Stimulated activated CD4-positive, alpha-beta T cell treated with anti-CD3 and anti-CD28 coated beads, Interleukin-4, amount 100 ng/mL, for 48 hours (primary cell): ENCODE measurements at places on chromosomes 11 and 22.

DNA sequence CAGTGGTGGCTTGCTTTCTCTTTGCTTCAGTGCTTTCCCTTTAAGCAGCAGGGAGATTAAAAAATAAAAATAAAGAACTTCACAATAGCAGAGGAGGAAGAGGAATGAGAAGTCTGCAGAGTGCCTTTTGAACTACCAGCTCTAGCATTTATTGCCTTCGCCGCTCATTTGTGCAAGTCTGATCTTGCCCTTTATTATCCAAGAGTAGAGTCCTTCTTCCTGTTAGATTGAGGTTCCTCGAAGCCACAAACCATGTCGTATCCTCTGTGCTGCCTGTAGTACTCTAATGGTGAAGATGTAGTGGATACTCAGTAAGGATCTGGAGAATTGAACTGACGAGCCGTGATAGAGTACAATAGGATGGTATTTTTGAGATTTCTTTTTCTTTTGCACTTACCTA is 101.2 kb upstream of the RAG2 start:
- DNase-seq: no peak

DNA sequence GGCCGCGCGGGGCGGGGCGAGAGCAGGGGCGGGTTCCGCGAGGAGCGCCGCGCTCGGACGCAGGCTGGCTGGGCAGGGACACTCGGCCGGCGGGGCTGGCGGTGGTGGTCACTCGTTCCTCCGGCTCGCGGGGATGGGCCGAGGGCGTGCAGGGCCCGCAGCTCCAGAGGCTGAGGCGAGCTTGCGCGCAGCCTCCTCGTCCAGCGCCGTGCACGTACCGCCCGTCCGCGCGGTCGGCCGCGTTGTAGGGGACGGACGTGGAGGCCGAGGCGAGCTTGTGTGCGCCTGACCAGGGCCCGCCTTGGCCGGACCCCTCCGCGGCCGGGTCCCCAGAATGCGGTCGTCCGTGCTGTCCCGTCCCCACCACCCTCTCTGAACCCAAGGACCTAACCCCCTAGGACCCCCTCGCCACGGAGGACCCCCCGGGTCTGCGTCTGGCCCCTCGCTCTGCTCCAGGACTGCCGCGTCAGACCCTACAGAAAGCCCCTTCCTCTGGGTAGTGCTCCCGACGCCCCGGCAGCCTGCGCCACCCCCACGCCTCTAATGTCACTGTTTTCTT is 569 bp upstream of the YPEL1 start:
- DNase-seq: no peak

- DNase-seq: peak; percentile 12
These were observed 33.0 kb downstream of the MOB2 start for GRCh38 chr11:1453611-1454034.

DNA sequence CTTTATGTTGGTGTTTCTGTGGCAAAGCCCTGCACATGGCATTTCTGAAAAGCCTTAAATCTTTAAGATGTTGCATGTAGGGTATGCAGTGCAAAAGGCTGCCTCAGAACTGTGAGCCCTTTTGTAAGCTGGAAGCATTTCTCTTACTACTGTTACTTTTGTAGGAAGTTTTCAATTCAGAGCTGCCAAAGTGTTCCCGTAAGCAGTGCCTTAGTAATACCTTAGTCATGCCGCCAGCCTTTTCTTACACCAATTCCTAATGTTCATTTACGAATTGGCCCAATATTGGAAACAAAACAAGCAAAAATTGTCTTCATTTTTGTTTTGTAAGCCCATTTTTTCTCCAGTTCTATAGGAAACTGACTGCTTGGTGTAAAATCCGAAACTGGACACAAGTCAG is 67.4 kb upstream of the RASSF10 start:
- no peak for DNase-seq

DNA sequence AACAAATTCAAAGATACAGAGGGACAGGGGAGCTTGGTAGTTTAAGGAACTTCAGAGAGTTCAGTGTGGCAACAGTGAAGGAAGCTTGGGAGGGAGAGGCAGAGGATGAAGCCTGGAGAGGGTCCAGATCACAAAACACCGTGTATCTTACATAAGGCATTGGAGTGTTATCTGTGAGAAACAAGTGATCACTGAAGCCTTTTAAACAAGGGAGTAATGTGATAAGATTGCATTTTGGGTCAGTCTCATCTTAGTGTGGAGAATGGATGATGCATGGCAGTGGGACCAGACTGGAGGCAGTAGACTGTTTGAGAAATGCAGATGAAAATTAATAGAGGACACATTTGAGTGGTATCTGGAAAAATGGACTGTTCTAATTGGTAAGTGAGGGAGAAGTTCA is 79.4 kb downstream of the EXT2 start:
- no peak for DNase-seq

DNA sequence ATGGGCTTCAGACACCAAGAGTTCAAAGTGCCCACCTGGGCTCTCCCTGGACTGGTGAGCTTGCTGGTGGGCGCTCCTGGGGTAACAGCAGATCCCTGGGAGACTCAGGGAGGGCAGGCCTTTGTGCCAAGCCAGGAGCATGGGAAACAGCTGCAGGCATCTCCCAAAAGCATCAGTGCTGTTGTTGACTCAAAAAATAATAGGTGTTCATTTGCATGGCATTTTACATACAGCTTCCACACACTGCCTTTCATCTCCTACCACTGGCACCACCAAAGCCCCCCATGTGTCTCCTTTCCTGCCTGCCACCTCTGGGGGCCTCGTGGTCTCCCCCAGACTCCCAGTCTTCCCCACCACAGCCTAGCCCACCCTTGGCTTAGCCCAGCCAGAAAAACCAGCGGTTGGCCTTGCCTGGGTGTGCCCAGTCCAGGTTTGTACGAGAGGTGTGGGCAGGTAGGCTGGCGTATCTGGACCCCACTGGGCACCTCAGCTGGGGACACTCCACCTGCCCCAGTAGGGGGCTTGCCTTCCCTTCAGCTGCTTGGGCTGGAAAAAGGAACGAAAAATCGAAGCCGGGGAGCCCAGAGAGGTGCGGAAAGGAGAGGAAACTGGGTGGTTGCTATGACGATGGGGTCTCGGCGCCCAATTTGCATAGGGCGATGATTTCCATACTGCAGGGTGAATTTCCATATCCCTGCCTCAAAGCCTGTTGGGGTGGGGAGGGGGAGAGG is 15.0 kb downstream of the POU2F3 start:
- DNase-seq: no peak

DNA sequence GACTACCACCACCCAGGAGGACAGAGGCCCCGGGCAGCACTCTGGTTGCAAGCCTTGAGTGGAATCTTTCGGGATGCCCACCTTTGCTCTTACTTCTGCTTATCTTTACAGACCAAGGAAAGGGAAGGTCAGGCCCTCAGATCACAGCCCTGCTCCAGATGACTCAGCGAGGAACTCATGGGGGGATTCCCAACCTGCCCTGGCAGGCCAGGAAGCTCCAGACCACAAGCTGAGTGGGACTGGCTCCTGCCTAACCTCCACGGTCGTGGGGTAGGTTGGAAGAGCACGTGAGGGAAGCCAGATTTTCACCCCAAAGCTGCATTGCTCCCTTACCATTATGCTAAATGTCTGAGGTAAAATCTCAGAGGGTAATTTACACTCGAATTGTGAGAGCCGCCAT is 11.8 kb downstream of the TBC1D10A start:
- no peak for DNase-seq

GRCh38 chr11:86180851-86181250 is 63.7 kb upstream of the EED start:
- no peak for DNase-seq

DNA sequence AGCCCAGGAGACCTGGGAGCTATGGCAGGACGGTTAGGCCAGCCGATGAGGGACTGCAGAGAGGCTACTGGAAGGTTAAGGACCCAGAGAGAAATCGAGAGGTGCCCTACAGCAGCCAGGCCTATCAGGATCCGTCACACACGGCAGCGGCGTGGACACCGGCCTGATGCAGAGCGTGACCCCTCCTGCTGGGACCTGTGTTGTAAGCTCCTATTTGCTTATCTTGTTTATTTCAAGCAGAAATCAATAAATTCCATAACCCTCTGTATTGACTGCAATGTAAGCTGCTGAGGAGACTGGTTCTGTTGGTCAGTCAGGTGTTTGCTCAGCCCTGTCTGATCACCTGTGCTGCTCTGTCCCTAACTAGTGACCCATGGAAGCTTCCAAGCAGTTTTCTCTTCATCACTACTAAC is 39.9 kb downstream of the PPP2R1B start:
- no peak for DNase-seq

DNA sequence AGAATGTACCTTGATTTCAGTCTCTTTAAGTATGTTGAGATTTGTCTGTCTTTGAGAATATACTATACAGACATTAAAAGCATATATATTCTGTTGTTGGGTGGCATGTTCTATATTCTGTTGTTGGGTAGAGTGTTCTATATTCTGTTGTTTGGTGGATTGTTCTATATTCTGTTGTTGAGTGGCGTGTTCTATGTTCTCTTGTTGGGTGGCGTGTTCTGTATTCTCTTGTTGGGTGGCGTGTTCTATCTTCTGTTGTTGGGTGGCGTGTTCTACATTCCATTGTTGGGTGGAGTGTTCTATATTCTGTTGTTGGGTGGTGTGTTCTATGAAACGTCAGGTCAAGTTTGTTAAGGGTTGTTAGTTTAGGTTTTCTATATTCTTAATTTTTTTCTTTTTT is 27.1 kb upstream of the CTTN start:
- no peak for DNase-seq

DNA sequence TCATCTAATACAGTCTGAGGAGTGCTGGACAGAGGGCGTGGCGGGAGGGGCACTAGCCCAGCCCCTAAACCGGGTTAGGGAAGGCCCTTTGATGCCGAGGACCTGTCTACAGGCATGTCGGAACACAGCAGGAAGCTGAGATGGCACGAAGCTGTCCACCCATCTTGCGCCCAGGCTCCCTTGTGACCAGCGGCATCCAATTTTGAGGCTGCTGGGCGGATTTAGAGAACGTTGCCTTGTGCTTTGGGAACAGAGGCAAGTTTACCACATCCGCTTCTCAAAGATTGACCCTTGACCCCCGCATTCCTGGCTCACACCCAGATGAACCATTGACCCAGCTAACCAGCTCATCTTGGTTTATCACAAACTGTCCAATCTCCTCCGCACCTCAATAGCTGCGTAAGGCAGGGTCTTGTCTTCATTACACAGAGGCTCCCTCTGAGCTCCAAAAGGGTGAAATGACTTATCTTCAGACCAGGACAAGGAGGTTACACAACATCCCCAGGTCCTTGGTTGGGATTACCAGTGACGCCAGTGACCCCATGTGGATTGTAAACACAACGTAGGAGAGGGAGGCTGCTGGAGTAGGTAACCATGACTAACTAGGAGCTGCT is 4.5 kb downstream of the FAM83F start:
- DNase-seq: no peak

DNA sequence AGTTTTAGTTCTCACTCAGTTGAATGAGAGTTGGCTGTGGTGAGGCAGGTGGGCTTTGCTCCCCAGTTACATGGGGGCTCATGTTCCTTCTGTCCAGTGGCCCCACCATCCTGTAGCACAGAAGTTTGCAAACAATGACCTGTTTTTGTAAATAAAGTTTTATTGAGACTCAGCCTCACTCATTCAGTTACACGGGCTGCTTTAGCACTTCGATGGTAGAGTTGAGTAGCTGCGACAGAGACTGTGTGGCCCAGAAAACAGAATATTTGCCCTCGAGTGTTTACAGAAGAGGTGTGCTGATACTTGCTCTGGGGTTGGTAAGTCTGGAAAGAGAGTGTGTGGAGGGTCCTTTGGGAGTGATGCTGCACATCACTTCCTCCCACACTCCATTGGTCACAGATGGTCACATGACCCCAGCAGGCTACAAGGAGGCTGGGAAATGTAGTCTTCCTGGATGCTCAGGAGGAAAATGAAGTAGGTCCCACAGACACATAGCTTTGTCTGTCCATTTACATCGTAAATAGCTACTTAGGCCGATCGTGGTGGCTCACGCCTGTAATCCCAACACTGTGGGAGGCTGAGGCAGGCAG is 34.6 kb downstream of the IFT27 start:
- DNase-seq: no peak

DNA sequence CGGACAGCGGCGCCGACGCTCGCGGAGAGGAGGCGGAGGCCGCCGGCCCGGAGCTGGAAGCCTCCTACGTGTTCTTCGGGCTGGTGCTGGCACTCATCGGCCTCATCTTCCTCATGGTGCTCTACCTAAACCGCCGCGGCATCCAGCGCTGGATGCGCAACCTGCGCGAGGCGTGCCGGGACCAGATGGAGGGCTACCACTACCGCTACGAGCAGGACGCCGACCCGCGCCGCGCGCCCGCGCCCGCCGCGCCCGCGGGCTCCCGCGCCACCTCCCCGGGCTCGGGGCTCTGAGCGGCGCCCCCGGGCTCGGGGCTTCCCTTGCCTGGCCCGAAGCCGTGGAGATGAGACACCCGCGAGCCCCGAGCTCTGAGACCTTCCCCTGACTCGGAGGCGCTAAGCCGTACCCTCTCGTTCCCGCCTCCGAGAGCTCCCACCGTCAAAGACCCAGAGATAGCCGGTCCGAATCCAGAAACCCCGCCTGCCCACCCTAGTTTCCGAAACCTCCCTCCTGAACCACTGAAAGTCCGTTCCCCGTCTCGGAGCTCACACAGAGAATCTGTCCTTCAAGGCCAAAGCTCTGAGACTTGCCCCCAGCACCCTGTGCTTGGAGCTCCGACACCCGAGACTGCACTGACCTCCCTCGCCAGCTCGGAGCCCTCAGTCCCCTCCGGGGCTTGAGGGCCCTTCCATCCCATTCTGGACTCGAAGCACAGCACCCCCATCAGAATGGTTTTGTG is 1.5 kb downstream of the TPBGL start:
- DNase-seq: no peak

DNA sequence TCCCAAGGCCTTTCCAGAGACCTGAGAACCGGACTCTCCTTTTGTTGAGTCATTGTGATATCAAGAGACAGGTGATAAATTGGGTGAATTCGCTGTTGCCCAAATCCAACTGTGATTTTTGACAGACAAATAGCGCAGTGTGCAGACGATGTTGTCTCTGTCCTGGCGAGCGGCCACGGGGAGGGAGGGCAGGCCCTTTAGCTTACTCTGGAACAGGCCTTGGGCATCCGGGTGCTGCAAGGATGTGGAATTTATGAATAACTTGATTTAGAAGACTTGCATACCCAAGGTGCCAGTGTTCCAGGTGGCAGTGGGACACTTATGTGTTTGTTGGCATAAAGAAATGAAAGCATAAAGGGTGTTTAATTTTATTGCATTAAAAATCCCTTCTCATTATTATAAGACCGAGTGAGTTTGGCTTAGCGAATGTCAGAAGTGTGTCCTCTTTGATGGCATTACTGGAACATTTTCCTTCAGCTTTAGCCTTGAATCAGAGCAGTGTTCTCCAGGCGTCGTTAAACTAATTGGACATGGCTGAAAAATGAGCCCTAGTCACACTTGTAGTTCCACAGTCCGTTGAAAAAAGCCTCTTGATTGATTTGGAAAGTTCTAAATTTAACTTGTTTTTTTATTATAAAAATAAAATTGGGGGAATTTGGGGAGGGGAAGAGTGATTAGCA is 9.4 kb downstream of the LDLRAD3 start:
- no peak for DNase-seq

- no peak for DNase-seq
These were observed 24.7 kb downstream of the PACSIN2 start for GRCh38 chr22:42990131-42990838.
